ENCODE measurements at places on chromosomes 12 and 14. TPM values are rescaled to one million over a fixed set of nuclear protein-coding genes. Genes with fewer than 3 reads are reported as not detected.

DNA sequence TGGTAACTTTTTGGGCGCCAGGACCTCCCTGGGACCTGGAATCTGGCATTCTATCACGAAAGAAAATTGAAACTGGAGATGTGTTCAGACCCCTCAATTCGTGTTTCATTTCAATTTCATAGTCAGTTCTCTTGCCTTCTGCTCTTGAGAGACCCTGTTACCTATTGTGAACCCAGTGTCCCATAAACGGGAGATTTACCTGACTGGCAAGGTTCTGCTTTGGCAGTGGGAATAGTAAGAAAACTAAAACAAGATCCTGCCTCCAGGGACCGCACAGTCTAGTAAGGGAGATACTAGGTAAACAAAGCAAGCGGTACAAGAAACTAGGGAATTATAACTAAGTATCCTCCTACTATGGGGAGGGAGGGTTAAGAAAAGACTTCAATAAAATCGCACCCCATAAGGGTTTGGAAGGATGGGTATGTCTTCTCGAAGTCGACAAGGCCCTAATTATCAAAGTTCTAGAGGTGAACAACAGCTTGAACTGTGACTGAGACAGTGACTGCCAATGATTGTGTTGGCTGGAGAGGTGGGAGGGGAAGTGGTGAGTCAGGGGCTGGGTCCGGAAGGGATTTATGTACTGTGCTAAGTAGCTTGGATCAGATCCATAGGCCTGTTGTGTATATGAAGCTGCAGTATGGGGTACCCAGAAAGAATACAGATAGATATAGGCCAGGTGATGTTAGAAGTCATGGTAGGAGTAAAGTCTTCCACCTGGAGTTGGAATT, 754 bp downstream of the ACSS3 start:
- H3K27me3 ChIP-seq = no peaks in the 10 kb centered on the region
- DNase-seq = no peak
- no peaks in the 10 kb centered on the region for H3K36me3 ChIP-seq
- H3K4me1 ChIP-seq = no peaks in the 10 kb centered on the region

ATF7IP gene
- total RNA-seq = 25.4 TPM

GRCh38 chr14:90883197-90883596, 67.0 kb upstream of the TTC7B start:
- H3K36me3 ChIP-seq = no peaks in the 10 kb centered on the region
- no peak overlapping the region for H3K4me3 ChIP-seq

DNA sequence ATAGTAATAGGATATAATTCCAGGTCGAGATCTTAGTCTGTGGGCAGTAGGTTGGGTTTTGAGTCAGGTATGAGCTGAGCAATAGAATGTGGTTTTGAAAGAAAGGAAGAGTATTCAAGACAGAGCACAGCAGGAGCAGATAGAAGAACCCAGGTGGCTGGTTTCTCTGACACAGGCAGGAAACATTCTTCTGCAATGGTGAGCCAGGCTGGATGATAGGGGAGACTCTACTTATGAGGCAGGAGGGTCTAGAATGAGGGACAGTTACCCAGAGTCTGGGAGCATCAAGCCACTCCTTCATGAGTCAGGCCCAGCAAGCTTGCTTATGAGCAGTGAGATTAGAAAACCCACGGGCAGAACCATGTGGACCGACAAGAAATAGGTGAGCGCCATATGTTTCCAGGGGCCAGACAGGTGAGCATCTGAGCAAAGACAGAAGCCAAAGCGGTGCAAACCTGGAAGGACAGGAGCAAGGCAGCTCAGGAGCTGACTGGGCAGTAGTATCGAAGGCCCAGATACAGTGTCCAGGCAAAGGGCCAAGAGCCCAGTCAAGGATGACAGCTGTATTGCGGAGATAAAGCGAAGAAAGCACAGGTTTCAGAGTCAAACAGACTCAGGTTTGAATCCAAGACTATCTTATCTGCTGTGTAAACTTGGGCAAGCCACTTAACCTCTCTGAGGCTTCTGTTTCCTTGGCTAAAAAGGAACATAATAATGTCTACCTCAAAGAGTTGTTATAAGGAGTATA, 22.5 kb upstream of the PCNX1 start:
- H3K4me3 ChIP-seq = no peak overlapping the region
- no peak for DNase-seq
- H3K4me1 ChIP-seq = no peaks in the 10 kb centered on the region
- H3K27me3 ChIP-seq = peaks cover 3% of the 10 kb centered on the region
- H3K27ac ChIP-seq = no peak overlapping the region
- H3K36me3 ChIP-seq = no peaks in the 10 kb centered on the region

GRCh38 chr14:31930493-31931240, 146.4 kb upstream of the ARHGAP5 start:
- DNase-seq = no peak
- H3K27ac ChIP-seq = no peak overlapping the region
- H3K4me3 ChIP-seq = no peak overlapping the region
- no peaks in the 10 kb centered on the region for H3K36me3 ChIP-seq
- H3K4me1 ChIP-seq = no peaks in the 10 kb centered on the region

SCNN1A gene
- 17.1 TPM for total RNA-seq

DNA sequence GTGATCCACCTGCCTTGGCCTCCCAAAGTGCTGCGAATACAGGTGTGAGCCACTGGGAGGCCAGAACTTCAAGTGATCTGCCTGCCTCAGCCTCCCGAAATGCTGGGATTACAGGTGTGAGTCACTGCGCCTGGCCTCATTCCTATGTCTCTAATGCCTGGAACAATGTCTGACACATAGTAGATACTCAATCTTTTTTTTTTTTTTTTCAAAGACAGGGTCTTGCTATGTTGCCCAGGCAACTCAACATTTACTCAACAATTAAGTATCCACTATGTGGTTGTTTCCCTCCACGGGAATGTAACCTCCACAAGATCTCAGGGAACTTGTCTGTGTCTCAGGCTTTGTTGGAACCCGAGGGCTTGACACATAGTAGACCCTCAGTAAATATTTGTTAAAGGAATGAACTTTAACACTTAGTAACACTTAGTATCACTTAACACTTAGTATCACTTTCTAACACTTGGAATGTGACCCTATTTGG, 3.0 kb upstream of the TMEM120B start:
- H3K27ac ChIP-seq = no peak overlapping the region
- H3K27me3 ChIP-seq = no peaks in the 10 kb centered on the region
- peaks cover 11% of the 10 kb centered on the region for H3K4me1 ChIP-seq
- H3K36me3 ChIP-seq = 0 out of 2 replicates have a peak, but pooled peaks cover 3% of the 10 kb centered on the region

DNA sequence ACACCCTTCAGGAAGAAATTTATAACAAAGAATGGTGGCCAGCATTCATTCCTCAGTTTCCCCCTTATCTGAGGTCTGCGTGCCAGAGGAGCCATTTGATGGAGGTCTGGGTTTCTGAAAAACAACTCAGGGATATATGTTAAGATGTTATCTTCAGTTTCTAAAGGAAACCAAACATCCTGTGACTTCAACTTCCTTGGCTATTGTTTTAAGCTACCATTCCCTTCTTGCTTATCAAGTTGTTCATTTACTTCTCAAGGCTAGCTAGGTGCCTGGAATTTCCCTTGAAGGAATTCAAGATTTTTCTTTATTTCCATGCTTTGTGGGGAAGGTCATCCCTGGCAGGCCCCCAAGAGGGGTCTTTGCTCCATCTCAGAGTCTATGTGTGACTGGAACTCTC, 27.1 kb upstream of the OXA1L start:
- no peak overlapping the region for H3K27ac ChIP-seq
- DNase-seq = no peak
- no peak overlapping the region for H3K4me3 ChIP-seq
- no peaks in the 10 kb centered on the region for H3K36me3 ChIP-seq
- H3K27me3 ChIP-seq = no peaks in the 10 kb centered on the region

HOMEZ gene
- total RNA-seq = 7.6 TPM

- H3K36me3 ChIP-seq = no peaks in the 10 kb centered on the region
- no peaks in the 10 kb centered on the region for H3K27me3 ChIP-seq
- no peak for DNase-seq
Measured at GRCh38 chr14:104504172-104504735, 75.3 kb upstream of the C14orf180 start.

MYH6 gene
- total RNA-seq = not detected

POP5 gene
- total RNA-seq = 43.7 TPM

PTMS gene
- 395 TPM for total RNA-seq

DNA sequence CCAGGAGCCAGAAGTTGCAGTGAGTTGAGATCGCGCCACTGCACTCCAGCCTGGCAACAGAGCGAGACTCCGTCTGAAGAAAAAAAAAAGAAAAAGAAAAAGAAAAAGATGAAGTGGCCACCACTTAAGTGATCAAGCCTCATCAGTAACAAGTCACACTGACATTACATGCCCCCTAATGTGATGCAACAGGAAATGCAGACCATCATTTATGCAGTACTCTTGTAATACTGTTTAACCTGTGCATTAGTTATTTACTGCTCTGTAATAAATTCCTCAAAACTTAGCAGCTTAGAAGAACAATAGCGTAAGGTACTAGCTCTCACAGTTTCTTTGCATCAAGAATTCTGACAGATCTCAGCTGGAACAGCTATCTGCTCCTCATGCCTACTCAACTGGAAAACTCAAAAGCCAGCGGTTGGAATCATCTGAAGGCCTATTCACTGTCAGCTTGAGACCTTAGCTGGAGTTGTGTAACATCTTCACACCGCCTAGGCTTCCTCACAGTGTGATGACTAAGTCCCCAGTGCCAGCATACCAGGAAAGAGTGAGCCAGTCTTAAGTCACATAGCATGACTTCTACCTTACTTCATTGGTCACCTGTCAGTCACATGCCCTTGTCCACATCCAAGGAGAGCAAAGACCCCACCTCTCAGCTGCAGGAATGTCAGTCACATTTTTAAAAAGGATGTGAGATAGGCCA, 31.5 kb downstream of the EPS8 start:
- no peaks in the 10 kb centered on the region for H3K36me3 ChIP-seq
- H3K27me3 ChIP-seq = no peaks in the 10 kb centered on the region
- DNase-seq = peak; percentile 32
- no peak overlapping the region for H3K27ac ChIP-seq

- no peaks in the 10 kb centered on the region for H3K27me3 ChIP-seq
- H3K36me3 ChIP-seq = no peaks in the 10 kb centered on the region
- no peak for DNase-seq
- H3K4me1 ChIP-seq = no peaks in the 10 kb centered on the region
- H3K27ac ChIP-seq = no peak overlapping the region
- no peak overlapping the region for H3K4me3 ChIP-seq
Measured at GRCh38 chr14:69547701-69548348, 26.8 kb downstream of the CCDC177 start.

- no peaks in the 10 kb centered on the region for H3K4me1 ChIP-seq
- DNase-seq = no peak
- no peaks in the 10 kb centered on the region for H3K27me3 ChIP-seq
- no peaks in the 10 kb centered on the region for H3K36me3 ChIP-seq
- H3K4me3 ChIP-seq = no peak overlapping the region
Measured at GRCh38 chr12:99131751-99132199, 486.7 kb downstream of the APAF1 start.

GRCh38 chr12:54572881-54573280, 15.6 kb downstream of the PPP1R1A start:
- H3K4me1 ChIP-seq = no peaks in the 10 kb centered on the region
- DNase-seq = no peak
- H3K27ac ChIP-seq = no peak overlapping the region
- no peaks in the 10 kb centered on the region for H3K36me3 ChIP-seq
- peaks cover 8% of the 10 kb centered on the region for H3K27me3 ChIP-seq
- no peak overlapping the region for H3K4me3 ChIP-seq

TMTC2 gene
- 5.7 TPM for total RNA-seq

DNA sequence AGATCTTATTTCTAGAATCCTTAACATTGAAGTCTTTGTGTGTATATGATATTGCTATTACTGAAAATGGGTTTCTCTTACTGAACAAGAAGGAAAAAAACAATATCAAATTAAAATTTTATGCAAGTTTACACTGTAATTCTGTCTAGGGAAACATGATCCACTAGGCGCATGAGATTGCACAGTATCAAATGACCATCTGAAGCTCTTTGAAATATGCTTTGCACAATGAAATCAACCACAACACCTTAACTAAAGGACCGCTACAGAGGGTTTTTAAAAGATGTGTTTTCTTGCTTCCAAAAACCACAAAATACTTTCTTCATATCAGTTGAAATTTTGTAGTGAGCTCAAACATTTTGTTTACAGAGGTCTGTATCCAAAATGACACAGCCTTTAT, 15.1 kb upstream of the KERA start:
- no peak for DNase-seq
- H3K4me3 ChIP-seq = no peak overlapping the region
- H3K36me3 ChIP-seq = no peaks in the 10 kb centered on the region

DNA sequence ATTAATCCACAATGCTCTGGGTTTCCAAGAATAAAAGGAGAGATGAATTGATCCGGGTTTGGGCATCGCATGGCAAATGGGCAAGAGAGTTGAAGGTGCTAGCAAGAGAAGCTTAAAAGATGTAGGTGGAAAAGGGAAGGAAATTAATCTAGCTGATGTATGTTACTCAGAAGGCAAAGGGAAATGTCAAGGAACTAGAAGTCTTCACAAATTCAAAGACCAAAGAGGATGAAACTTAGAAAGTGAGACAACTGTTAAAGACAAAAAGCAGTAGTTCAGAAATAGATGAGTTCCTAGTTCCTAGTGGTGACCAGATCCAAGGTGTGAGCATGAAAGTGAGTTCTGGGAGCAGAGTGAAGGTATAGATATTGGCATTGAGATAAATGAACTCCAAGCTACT, 228.3 kb downstream of the SEC23A start:
- H3K4me3 ChIP-seq = no peak overlapping the region
- no peak overlapping the region for H3K27ac ChIP-seq
- peaks cover 2% of the 10 kb centered on the region for H3K27me3 ChIP-seq
- DNase-seq = no peak

- H3K27ac ChIP-seq = no peak overlapping the region
- H3K4me3 ChIP-seq = no peak overlapping the region
- no peaks in the 10 kb centered on the region for H3K27me3 ChIP-seq
Measured at GRCh38 chr12:49806321-49806813, 21.8 kb downstream of the NCKAP5L start.

GRCh38 chr12:17079251-17079909, 473.4 kb upstream of the LMO3 start:
- H3K27me3 ChIP-seq = no peaks in the 10 kb centered on the region
- no peaks in the 10 kb centered on the region for H3K4me1 ChIP-seq
- no peak for DNase-seq

USP5 gene
- total RNA-seq = 104 TPM

- peak overlapping the region; percentile 90 for H3K27ac ChIP-seq
- H3K4me3 ChIP-seq = no peak overlapping the region
- H3K4me1 ChIP-seq = peaks cover 95% of the 10 kb centered on the region
- H3K36me3 ChIP-seq = no peaks in the 10 kb centered on the region
Measured at GRCh38 chr14:99572173-99572999, 31.6 kb downstream of the CCDC85C start.

DNA sequence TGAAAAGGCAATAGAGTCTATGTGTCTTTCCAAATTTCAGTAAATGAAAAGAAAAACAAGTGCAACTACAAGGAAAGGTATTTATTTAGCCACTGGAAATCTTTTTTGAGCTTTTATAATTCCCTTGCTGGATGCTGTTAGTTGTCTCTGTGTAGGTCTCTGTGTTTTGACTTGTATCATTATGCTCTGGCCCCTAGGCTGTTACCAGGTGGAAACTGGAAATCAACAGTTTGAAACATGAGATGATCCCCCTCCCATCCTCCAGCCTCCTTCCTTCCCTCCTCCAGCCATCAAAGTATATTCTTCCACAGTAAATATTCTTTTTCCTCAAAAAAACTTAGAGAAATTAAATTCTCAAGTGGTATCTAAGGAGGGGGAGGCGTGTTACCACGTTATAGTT, 934 bp upstream of the DCN start:
- H3K36me3 ChIP-seq = no peaks in the 10 kb centered on the region
- H3K27ac ChIP-seq = no peak overlapping the region
- H3K4me3 ChIP-seq = no peak overlapping the region
- H3K27me3 ChIP-seq = no peaks in the 10 kb centered on the region

Measured in Panc1 (cell line).